ENCODE measurements at places on chromosomes 6 and 20. TPM values are rescaled to one million over a fixed set of nuclear protein-coding genes. Genes with fewer than 3 reads are reported as not detected.

CLPSL2 gene
- total RNA-seq, result not detected

TXLNB gene
- not detected for total RNA-seq

DNA sequence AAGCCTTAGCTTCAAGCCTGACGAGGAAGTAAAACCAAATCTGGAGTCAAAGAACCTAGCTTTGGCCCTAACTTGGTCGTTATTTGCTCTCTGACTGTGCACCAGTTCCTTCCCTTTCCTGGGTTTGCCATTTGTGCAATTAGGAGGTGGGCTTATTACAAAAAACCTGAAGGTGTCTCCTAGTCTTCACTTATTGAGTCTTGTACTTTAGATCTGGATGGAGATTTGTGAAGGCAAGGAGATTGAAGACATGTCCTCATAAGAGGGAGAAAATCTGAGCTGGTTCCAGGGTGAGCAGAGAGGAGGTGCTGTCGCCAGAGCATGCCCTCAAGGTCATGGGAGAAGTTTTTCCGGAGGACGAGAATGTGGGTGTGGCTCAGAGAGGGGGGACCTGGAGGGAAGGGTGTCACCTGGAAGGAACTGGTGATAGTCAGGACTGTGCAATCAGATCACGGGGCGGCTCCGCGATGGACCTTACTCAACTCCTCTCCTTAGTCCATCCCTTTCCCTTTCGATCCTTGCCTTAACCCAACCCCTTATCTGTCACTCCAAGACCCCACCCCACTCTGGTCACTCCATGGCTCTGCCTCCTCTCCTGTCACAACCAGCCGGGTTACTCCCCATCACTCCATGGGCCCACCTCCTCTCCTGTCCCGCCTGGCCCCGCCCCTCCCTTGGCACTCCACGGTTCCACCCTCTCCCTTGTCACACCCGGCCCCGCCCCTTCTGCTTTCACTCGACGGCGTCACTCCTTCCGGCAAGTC, 588 bp upstream of the ACSS2 start:
- H3K4me3 ChIP-seq, result peak overlapping the region; percentile 96
- H3K27me3 ChIP-seq, result peaks cover 4% of the 10 kb centered on the region
- no peak for DNase-seq
- H3K4me1 ChIP-seq, result peaks cover 76% of the 10 kb centered on the region

GPR6 gene
- total RNA-seq, result not detected

DNA sequence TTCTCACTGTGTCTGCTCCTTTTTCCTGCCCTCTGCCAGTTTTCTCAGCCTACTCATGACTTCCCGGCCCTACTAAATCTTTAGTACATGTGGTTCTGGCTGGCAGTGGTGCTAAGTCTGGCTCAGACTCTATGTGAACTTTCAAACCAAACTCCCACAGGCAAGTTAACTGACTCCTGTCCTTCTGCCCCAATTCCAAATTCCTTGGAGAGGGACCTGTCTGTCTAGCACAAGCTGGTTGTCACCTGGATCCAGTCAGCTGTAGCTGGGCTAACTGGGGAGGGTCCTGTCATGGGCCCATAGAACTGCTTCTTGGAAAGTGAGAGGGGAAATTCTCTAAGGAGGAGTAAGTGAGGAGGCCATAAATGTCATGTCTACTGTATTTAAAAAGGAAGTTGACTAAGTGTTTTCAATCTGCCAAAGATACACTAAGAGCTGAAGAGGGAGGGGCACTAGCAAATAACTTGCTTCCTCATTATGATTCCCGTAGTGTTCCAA, 240.1 kb downstream of the KCNQ5 start:
- no peak overlapping the region for H3K4me3 ChIP-seq
- no peaks in the 10 kb centered on the region for H3K36me3 ChIP-seq
- H3K27ac ChIP-seq, result no peak overlapping the region
- H3K4me1 ChIP-seq, result peaks cover 9% of the 10 kb centered on the region

MOG gene
- total RNA-seq, result not detected

- DNase-seq, result no peak
- no peaks in the 10 kb centered on the region for H3K27me3 ChIP-seq
- no peak overlapping the region for H3K4me3 ChIP-seq
- no peaks in the 10 kb centered on the region for H3K4me1 ChIP-seq
- no peaks in the 10 kb centered on the region for H3K36me3 ChIP-seq
- no peak overlapping the region for H3K27ac ChIP-seq
Measured at GRCh38 chr6:163897669-163898068, 483.2 kb downstream of the QKI start.

GRCh38 chr6:99236010-99236409, 113.5 kb downstream of the FAXC start:
- H3K27ac ChIP-seq, result no peak overlapping the region
- no peaks in the 10 kb centered on the region for H3K36me3 ChIP-seq
- H3K4me3 ChIP-seq, result no peak overlapping the region
- peaks cover 9% of the 10 kb centered on the region for H3K27me3 ChIP-seq
- H3K4me1 ChIP-seq, result no peaks in the 10 kb centered on the region
- DNase-seq, result no peak

DNA sequence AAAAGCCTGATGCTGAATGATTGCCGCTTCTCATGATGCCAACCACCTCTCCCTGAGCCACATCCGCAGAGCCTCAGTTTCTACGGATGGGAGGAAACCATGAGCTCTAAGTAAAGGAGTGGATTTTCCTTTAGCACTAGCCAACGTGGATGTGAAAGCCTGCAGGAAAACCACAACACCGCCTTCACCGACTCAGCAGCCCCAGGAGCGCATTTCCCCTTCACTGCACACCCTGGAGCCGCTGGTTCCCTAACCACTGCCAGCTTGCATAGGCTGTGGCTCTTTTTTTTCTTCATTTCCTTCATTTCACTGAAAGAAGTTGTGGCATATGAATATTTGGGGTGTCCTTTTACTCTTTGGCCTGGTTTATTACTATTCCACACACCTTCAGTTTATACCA, 50.5 kb upstream of the SSTR4 start:
- H3K27me3 ChIP-seq, result no peaks in the 10 kb centered on the region
- no peak overlapping the region for H3K27ac ChIP-seq
- no peaks in the 10 kb centered on the region for H3K4me1 ChIP-seq
- H3K36me3 ChIP-seq, result no peaks in the 10 kb centered on the region

- DNase-seq, result no peak
- no peak overlapping the region for H3K4me3 ChIP-seq
- no peaks in the 10 kb centered on the region for H3K4me1 ChIP-seq
- H3K27me3 ChIP-seq, result no peaks in the 10 kb centered on the region
Measured at GRCh38 chr20:7908905-7909304, 31.4 kb downstream of the HAO1 start.

ZNF391 gene
- 0.44 TPM for total RNA-seq

DNA sequence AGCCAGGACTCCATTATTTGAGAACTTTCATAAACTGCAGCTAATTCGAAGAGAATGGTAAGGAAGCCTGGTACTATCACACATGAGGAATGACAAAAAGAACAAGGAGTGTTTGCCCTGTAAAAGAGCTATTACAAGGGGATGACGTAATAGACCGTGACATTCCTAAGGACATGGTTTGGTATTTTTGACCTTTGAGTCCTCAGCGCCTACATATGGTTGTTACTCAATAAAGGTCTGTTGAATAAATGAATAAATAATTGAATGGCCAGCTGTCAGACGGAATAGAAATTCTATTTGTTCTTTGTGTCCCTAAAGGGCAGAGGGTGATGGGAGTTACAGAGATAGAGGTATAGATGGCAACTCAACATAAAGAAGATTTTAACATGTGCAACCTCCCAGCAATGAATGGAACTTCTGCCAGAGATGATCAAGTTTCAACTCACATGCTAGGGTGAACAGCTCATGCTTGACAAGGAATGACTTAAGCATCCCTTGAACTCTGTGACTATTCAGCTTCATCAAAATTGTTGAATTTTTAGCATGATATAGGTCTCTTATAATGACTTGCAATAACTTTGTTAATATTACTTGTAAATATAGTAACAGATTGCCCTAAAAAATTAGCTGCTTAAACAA, 115.4 kb downstream of the TENT5A start:
- no peak for DNase-seq
- no peak overlapping the region for H3K4me3 ChIP-seq
- H3K27me3 ChIP-seq, result no peaks in the 10 kb centered on the region
- H3K36me3 ChIP-seq, result no peaks in the 10 kb centered on the region
